Ovary (tissue), 10 donors: ENCODE measurements at places on chromosomes 7 and 10. TPM values are rescaled to one million over a fixed set of nuclear protein-coding genes. Genes with fewer than 3 reads are reported as not detected.

CYTH3 gene
- total RNA-seq: 21.0 TPM

GIMAP2 gene
- 10.0 TPM for total RNA-seq

SLC18A3 gene
- not detected for total RNA-seq

C10orf105 gene
- 0.37 TPM for total RNA-seq

EBF3 gene
- total RNA-seq: 0.25 TPM

FAM237B gene
- total RNA-seq: not detected

LIPN gene
- not detected for total RNA-seq

RBP4 gene
- 4.0 TPM for total RNA-seq

TMEM178B gene
- total RNA-seq: 1.6 TPM

FAM221A gene
- 5.7 TPM for total RNA-seq

KLLN gene
- 0.61 TPM for total RNA-seq

ACSL5 gene
- total RNA-seq: 21.7 TPM

ASB10 gene
- not detected for total RNA-seq

MDFIC gene
- 15.9 TPM for total RNA-seq

SLC25A13 gene
- 25.5 TPM for total RNA-seq

CRYGN gene
- 0.43 TPM for total RNA-seq

SLC26A5 gene
- total RNA-seq: 0.34 TPM

NSUN5 gene
- total RNA-seq: 22.2 TPM

PRRT4 gene
- 1.1 TPM for total RNA-seq

POMZP3 gene
- total RNA-seq: 20.2 TPM

LRMDA gene
- 23.2 TPM for total RNA-seq

CFAP46 gene
- 2.0 TPM for total RNA-seq

HOXA7 gene
- total RNA-seq: 1.1 TPM

APBB1IP gene
- 1.8 TPM for total RNA-seq

ZNF107 gene
- total RNA-seq: 5.3 TPM

GNAT3 gene
- not detected for total RNA-seq

GDF2 gene
- total RNA-seq: not detected

MRC1 gene
- total RNA-seq: 9.5 TPM

ZWINT gene
- total RNA-seq: 5.4 TPM

SLC37A3 gene
- total RNA-seq: 53.5 TPM

IFIT2 gene
- 7.2 TPM for total RNA-seq

ARHGAP21 gene
- total RNA-seq: 72.0 TPM

CCDC146 gene
- 44.6 TPM for total RNA-seq

NANOS1 gene
- total RNA-seq: 0.28 TPM

TAS2R3 gene
- total RNA-seq: 4.9 TPM

PPRC1 gene
- 27.3 TPM for total RNA-seq

RSPH10B gene
- 1.2 TPM for total RNA-seq

NUDT13 gene
- 1.4 TPM for total RNA-seq

BTBD16 gene
- not detected for total RNA-seq

ANAPC16 gene
- 130 TPM for total RNA-seq

TMEM236 gene
- total RNA-seq: 0.33 TPM

GDF10 gene
- total RNA-seq: 0.40 TPM

LIPM gene
- total RNA-seq: not detected

WNT8B gene
- total RNA-seq: 0.34 TPM

LLCFC1 gene
- not detected for total RNA-seq

AOC1 gene
- total RNA-seq: not detected

TRIM73 gene
- total RNA-seq: 11.3 TPM

PIK3AP1 gene
- total RNA-seq: 4.6 TPM

CDHR3 gene
- 8.6 TPM for total RNA-seq

CNNM2 gene
- total RNA-seq: 9.0 TPM

TMEM196 gene
- not detected for total RNA-seq
